ENCODE measurements at places on chromosomes 3 and 15.

- no peak for DNase-seq
These were observed 5.7 kb upstream of the FBLN2 start for GRCh38 chr3:13543253-13543652.

GRCh38 chr3:184765047-184765729, 46.8 kb upstream of the VPS8 start:
- DNase-seq: no peak

DNA sequence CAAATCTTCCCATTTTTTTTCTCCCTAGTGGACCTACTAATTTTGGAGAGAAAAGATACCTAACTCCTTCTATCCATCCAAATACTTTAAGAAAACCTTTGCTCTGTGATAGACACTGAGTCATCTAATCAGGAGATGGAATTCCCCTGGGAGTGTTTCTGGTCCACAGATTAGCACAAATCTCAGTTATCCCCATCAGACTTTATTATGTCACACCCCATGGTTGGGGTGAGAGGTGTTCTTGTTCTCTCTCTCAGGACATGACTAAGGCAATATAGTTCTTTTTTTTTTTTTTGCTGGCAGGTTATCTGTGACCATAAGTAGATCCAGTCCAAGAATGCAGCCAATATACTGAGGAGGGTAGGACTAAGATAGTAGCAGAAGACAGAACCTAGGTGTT, 15.8 kb downstream of the SLC9A9 start:
- DNase-seq: no peak

DNA sequence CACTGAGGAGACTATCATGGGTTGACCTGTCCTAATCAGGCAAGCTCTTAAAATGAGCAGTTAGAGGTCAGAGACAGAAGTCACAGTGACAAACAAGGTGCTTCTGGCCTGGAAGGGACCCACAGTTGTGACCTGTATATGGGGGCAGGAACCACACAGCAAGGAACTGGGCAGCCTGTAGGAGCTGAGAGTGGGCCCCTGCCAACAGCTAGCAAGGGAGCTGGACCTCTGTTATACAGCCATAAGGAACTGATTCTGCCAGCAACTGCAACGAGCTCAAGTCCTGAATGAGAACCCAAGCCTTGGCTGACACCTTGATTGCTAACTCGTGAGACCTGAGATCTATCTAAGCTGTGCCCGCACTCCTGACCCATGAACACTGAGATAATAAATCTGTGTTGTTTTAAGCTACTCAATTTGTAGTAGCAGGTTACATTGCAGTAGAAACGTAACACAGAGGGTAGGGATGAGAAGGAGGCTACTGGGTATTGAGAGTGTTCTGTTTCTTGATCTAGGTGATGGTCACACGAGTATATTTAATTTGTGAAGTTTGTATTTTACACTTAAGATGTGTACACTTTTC, 44.5 kb upstream of the MAGI1 start:
- DNase-seq: no peak

DNA sequence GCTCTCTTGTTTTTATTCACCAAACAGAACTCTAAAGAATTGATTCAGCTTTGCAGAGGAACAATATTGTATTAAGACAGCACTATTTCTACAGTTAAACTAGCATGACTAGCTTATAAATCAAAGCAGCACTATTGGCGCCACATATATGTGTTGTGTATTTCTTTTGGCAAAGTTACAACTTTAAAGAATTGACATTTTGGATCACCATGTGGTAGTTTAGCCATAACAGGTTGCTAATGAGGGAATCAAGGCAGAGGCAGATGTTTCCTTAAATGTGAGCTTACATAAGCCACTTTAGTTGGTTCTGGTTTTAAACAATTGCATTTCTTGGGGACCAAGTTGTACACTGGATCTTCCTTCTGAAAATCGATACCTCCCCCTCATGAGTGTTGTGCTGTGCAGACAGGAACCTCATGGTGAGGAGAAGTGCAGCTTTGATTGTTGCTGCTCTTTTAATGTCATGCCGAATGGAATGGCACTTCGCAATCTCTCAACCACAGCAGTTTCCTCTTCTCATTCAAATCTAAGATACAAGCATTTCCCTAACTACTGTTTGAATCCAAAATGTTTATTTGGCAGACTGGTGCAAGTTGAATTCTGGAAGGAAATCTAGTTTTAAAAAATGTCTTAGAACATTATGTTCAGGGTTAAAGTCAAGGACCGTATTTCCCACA, 151.2 kb downstream of the MYRIP start:
- DNase-seq: no peak

DNA sequence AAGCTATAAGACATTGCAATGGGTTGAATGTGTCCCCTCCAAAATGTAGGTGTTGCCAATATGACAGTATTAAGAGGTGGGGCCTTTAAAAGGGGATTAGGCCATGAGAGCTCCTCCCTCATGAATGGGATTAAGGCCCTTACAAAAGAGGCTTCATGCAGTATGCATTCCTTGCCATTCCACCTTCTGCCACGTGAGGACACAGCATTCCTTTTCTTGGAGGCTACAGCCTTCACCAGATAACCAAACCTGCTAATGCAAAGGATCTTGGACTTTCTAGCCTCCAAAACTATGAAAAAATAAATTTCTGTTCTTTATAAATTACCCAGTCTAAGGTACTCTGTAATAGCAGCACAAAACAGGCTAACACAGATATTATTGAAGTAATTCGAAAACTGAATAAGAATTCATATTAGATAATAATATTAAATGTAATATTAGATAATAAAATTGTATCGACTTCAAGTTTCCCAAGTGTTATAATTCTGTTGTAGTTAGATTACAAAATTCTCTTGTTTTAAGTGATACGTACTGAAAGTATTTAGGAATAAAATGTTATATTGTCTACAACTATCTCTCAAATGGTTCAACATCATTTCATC, 29.4 kb upstream of the ATP8B4 start:
- no peak for DNase-seq

GRCh38 chr3:138513090-138513843, 78.9 kb downstream of the ESYT3 start:
- DNase-seq: no peak

DNA sequence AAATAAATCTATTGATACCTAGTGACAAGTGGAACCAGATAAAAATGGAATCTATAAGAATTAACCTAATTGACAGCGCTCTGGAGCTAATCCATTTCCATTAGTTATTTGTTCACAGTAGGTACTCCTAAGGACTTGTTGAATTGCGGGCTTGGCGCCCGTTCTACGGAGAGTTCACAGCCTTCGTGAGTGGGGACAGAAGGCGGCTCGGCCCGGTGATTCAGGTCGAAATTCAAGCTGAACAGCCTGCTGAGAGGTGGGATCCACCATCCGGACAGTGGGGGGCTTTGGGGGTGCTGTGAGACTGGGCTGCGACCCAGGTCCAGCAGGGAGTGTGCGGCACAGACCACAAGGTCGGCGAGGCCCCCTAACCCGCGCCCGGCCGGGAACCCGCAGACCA, 779 bp upstream of the CTNNB1 start:
- no peak for DNase-seq

DNA sequence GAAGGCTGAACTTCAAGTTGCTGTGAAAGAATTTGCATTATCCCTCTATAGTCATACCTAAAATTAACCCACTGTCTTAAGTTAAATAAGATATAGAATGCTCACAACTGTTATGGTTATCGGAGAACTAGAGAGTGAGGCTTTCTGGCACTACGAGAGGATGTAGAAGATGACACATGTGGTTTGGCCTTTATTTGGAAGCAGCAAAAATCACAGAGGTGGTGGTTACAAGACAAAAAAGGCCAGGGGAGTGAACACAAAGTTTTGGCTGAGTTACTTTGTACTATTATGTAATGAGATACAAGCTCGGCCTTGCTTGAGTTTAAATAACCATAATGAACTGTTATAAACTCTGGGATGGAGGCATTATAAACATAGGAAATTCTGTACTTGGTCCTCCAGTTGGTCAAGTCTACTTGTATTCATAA, 78.3 kb upstream of the ICE2 start:
- no peak for DNase-seq

- no peak for DNase-seq
These were observed 57.4 kb upstream of the DIPK2A start for GRCh38 chr3:143914257-143914656.

- no peak for DNase-seq
These were observed 98.6 kb upstream of the ARHGEF26 start for GRCh38 chr3:154022606-154023005.

GRCh38 chr15:45456212-45457106, 66.1 kb downstream of the SLC30A4 start:
- DNase-seq: peak; percentile 65

DNA sequence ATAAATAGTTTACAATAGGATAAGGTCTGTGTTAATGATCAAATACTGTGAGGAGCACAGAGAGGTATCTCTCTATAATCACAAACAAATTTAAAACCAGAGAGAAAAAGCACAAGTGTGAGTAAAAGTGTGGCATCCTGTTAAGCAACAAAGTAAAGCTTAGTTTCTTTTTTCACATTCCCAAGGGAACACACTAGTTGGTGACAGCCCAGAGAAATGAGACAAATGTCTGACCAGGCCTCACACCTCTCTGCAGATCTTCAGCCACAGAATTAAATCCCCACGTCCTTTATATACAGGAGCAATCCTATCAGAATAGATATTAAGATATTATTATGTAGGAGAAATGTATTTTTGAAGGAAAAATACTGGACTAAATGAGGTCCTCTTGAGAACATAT, 2.7 kb downstream of the FBN1 start:
- no peak for DNase-seq

GRCh38 chr15:44137750-44138149, 57.3 kb downstream of the FRMD5 start:
- no peak for DNase-seq

GRCh38 chr3:17882981-17883380, 140.6 kb upstream of the TBC1D5 start:
- DNase-seq: no peak

DNA sequence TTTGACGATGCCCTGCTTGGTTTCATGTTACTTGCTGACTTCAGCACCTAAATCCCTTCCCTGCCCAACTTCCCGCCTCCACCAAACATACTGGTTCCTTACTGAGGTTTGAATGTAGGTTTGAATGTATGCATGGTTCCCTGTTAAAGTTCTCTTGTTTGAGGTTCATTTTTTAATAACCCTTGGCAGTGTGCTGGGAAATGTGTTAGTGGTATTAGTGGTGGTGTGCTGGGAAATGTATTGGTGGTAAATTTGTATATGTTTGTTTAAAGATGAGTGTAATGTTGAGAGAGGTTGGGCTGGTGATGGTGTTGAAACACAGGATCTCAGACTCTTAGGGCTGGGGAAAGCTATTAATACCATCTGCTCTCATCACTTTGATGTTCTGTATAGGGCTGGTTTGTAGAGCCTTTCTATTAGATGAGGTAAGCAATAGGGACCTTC, 392.7 kb downstream of the PTPRG start:
- DNase-seq: no peak

DNA sequence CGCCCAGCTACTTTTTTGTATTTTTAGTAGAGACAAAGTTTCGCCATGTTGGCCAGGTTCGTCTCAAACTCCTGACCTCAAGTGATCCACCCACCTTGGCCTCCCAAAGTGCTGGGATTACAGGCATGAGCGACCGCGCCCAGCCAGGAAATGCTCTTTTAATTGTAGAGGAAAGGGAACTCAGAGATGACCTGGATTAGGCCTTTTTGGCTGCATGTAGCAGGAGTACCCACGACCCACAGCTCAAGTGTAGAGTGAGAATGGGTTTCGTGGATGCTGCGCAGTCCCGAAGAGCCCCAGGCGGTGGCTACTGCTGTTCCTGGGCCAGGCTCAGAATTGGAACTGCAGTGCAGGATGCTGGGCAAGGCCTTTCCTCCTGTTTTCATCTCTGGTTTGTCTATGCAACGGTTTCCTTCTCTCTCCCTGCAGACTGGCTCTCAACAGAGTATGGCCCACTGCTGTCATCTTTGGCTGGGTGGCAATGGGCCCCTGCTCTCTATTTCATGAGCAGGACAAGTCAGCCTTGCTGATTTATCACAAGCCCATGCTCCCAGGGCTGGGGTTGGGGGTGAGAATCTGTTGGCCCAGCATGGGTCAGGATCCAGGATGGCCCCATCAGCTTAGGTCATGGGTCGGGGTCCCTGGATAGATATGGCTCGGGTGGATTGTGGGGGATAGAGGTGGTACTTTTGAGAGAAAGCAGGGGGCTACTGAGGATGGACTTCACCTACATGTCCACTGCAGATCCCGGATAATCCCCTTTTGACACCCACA, 51.2 kb downstream of the GASK1A start:
- DNase-seq: no peak

- peak; percentile 24 for DNase-seq
These were observed 352.4 kb upstream of the ARHGEF26 start for GRCh38 chr3:153768561-153769469.

GRCh38 chr15:35244227-35244626, 159.1 kb upstream of the NANOGP8 start:
- DNase-seq: no peak

DNA sequence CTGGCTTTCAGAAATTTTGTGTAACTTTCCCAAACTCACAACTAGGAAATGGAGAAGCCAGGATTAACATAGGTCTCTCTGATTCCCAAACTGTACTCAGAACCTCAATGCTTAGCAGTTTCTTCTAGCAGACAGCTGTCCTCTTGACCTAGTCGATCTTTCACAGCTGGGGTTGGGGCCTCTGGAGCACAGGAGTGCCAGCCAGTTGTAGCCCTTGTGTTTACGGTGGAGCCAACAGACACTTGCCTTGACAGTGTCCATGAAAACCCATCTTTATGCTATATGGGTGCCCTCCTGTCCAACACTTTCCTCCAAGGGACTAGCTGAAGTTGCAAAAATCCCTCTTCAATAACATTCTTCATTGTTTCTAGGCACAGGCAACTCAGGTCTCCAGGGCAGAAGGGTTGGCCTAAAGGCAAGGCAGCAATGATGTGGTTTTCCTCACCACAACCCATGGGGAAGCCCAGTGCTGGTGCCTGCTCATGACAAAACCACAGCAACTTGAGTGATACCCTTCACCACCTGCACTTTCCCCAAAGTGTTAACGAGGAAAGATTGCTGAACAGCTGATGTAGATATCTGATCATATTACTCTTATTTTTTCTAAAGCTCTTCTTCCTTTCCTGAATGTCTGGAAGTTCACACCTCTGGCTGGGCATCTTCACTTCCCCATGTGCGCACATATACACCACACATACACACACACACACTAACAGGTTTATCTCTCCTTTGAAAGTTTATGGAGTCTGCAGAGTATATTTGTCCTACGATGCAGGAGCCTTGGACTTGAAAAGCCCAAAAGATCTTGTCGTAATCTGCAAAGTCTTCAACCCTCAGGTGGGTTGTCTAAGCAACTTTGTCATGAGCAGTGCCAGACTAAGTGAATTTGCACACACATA, 11.0 kb upstream of the KNG1 start:
- DNase-seq: peak; percentile 26

- no peak for DNase-seq
These were observed 142.7 kb downstream of the ULK4 start for GRCh38 chr3:41819236-41819635.

GRCh38 chr3:195172039-195172684, 98.8 kb downstream of the XXYLT1 start:
- no peak for DNase-seq

- no peak for DNase-seq
These were observed 64.7 kb downstream of the STARD9 start for GRCh38 chr15:42640109-42640508.

DNA sequence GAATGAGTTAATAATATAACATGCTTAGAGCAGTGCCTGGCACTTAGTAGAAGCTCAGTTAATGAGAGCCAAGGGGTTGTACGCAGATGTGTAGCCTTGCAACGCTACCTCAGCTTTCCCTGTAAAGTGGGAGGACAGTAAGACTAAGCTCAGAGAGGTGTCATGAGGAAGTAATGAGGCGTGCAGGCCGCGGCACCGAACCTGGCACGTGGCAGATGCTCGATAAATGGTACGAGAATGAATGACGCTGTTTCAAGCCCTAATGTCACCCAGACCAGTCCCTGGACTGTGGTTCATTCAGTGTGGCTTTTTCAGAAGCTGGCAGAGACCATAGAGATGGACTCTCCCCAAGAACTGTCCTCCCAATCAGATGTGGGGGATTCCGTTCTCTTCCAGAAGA, 21.2 kb downstream of the GRIP2 start:
- no peak for DNase-seq
